Regular cardiac myocyte (primary cell): ENCODE measurements at places on chromosomes 16 and 17. TPM values are rescaled to one million over a fixed set of nuclear protein-coding genes. Genes with fewer than 3 reads are reported as not detected.

Gene PRDM7
- not detected in 2 replicates for total RNA-seq

Gene GCGR
- not detected in 2 replicates for total RNA-seq

Gene RTN4RL1
- under 0.01 TPM in 1 of 2 replicates, not detected in the other for total RNA-seq

Gene TBC1D3D
- not detected in 2 replicates for total RNA-seq

Gene PPY
- not detected in 2 replicates for total RNA-seq

Gene MRPL10
- total RNA-seq, result 14.4 and 26.6 TPM in 2 replicates

Gene ACE
- total RNA-seq, result 1.2 and 2.5 TPM in 2 replicates

Gene ZP2
- not detected in 2 replicates for total RNA-seq

Gene VPS9D1
- 3.6 and 6.5 TPM in 2 replicates for total RNA-seq

Gene TBC1D3K
- not detected in 2 replicates for total RNA-seq

Gene KRTAP1-5
- total RNA-seq, result 1.9 and 5.1 TPM in 2 replicates

Gene FBF1
- 15.0 and 21.7 TPM in 2 replicates for total RNA-seq

Gene TBC1D3G
- not detected in 2 replicates for total RNA-seq

Gene HEATR9
- total RNA-seq, result not detected in 2 replicates

Gene EVI2B
- total RNA-seq, result under 0.01 TPM in 1 of 2 replicates, not detected in the other

Gene SOX9
- 2.8 and 3.8 TPM in 2 replicates for total RNA-seq

Gene CA7
- total RNA-seq, result not detected in 2 replicates

Gene TMEM92
- not detected in 2 replicates for total RNA-seq

Gene TPSAB1
- not detected in 2 replicates for total RNA-seq

Gene ALOX12
- total RNA-seq, result not detected in 2 replicates

Gene ATP1B2
- not detected in 2 replicates for total RNA-seq

Gene KRTAP9-2
- total RNA-seq, result not detected in 2 replicates

Gene RCVRN
- total RNA-seq, result not detected in 2 replicates

Gene FN3KRP
- total RNA-seq, result 12.7 and 35.7 TPM in 2 replicates

Gene BCL6B
- 0.19 and 0.56 TPM in 2 replicates for total RNA-seq

Gene ASIC2
- 0.58 TPM in 1 of 2 replicates, not detected in the other for total RNA-seq

Gene PIPOX
- total RNA-seq, result 0.96 and 5.1 TPM in 2 replicates

Gene CCDC200
- not detected in 2 replicates for total RNA-seq

Gene RAPGEFL1
- total RNA-seq, result 0.77 and 0.85 TPM in 2 replicates

Gene ZNF423
- 3.9 and 5.8 TPM in 2 replicates for total RNA-seq

Gene CTRB1
- not detected in 2 replicates for total RNA-seq

Gene GDE1
- 46.8 and 48.1 TPM in 2 replicates for total RNA-seq

Gene NPIPB13
- total RNA-seq, result 0.58 and 1.4 TPM in 2 replicates

Gene HOXB1
- total RNA-seq, result 0.19 TPM in 1 of 2 replicates, not detected in the other

Gene TNFRSF17
- not detected in 2 replicates for total RNA-seq

Gene SLFN14
- not detected in 2 replicates for total RNA-seq

Gene CSH2
- not detected in 2 replicates for total RNA-seq

Gene KPNA2
- total RNA-seq, result 39.5 and 201 TPM in 2 replicates

Gene DNASE1L2
- total RNA-seq, result 0.56 and 0.58 TPM in 2 replicates

Gene PRSS22
- total RNA-seq, result under 0.01 TPM in 1 of 2 replicates, not detected in the other

Gene OR1G1
- total RNA-seq, result not detected in 2 replicates

Gene PIK3R5
- under 0.01 and 0.38 TPM in 2 replicates for total RNA-seq

Gene SIAH1
- total RNA-seq, result 23.0 and 29.9 TPM in 2 replicates

Gene PSME3
- 51.3 and 131 TPM in 2 replicates for total RNA-seq

Gene MYH13
- total RNA-seq, result not detected in 2 replicates

Gene C16orf96
- under 0.01 TPM in 2 replicates for total RNA-seq

Gene TSNAXIP1
- 0.38 and 1.1 TPM in 2 replicates for total RNA-seq

Gene CIITA
- 0.56 and 0.77 TPM in 2 replicates for total RNA-seq

Gene C17orf100
- total RNA-seq, result 0.38 and 0.56 TPM in 2 replicates

Gene UTP18
- 36.4 and 57.5 TPM in 2 replicates for total RNA-seq

Gene CALB2
- 0.38 and 1.7 TPM in 2 replicates for total RNA-seq

Gene BORCS6
- total RNA-seq, result 6.9 and 7.6 TPM in 2 replicates

Gene ZNF469
- 1.3 and 2.8 TPM in 2 replicates for total RNA-seq

Gene KRTAP4-1
- not detected in 2 replicates for total RNA-seq

Gene PITPNM3
- 0.28 and 0.58 TPM in 2 replicates for total RNA-seq

Gene NDRG4
- 7.0 and 7.3 TPM in 2 replicates for total RNA-seq

Gene IRF8
- total RNA-seq, result 0.19 TPM in 1 of 2 replicates, not detected in the other
